ENCODE measurements at places on chromosomes 13 and 19. TPM values are rescaled to one million over a fixed set of nuclear protein-coding genes. Genes with fewer than 3 reads are reported as not detected.

The FLT3 gene
- not detected for total RNA-seq

The C5AR1 gene
- 0.66 TPM for total RNA-seq

The MBD3 gene
- total RNA-seq: 126 TPM

The CCDC8 gene
- 37.2 TPM for total RNA-seq

The LSR gene
- 0.37 TPM for total RNA-seq

The FAM216B gene
- not detected for total RNA-seq

The ZIM2 gene
- not detected for total RNA-seq

The DENND1C gene
- total RNA-seq: not detected

The PRR36 gene
- not detected for total RNA-seq

The CCDC70 gene
- not detected for total RNA-seq

The PCDH17 gene
- total RNA-seq: not detected

The RNF126 gene
- 12.7 TPM for total RNA-seq

The COX7A1 gene
- total RNA-seq: 4.5 TPM

The CYP2F1 gene
- total RNA-seq: not detected

The PLIN5 gene
- not detected for total RNA-seq

The LGALS14 gene
- not detected for total RNA-seq

The CEACAM4 gene
- total RNA-seq: not detected

The GARIN5A gene
- total RNA-seq: not detected

Data from uterine smooth muscle cell (primary cell).